ENCODE measurements at places on chromosomes 7 and 10.

DNA sequence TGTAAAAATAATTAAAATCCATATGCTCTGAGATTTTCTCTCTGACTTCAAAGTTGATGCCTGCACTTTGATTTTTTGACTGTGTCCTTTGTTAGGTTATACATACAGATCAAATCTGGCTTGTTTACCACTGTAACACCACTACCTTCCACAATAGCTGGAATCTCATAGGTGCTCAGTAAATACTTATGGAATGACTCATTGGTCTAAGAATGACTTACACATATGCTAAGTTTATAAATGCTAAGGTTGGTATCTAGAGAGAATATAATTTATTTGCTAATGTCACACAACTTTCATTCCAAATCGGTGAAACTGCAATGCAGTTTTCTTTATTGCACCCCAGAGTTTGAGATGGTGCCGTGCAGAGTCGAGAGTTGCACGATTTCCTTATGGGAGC, 578.5 kb downstream of the SH2D4B start:
- no peak for DNase-seq

- DNase-seq: no peak
Measured at GRCh38 chr10:111277661-111278060, 200.8 kb downstream of the ADRA2A start.

DNA sequence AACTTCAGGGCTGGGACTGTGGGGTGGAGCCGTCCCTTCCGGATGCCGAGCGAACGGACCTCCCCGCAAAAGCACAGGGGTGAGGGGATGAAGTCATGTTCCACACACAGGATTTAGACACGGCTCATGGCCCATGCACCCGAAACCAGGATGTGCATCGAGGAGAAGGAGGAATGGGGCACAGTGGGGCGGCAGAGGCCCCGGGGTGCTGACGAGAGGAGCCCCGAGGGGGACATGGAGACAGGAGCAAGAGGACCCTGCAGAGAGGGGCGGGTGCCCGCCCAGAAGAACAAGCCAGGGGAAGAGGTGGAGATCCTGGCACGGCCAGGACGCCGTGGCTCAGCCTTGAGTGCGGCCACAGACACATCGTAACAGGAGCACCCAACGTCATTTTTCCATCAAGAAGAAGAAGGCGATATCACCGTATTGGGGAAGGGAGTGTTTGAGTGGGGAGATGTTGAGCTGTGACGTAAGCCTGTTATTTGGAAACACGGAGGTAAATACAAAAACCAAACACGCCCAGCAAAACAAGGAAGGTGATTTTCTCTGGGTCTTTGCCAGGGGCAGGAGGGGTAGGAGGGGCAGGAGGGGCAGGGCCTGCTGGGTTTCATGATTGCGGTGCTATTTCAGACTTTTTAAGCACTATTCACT, 25.3 kb upstream of the FOXL3 start:
- no peak for DNase-seq

DNA sequence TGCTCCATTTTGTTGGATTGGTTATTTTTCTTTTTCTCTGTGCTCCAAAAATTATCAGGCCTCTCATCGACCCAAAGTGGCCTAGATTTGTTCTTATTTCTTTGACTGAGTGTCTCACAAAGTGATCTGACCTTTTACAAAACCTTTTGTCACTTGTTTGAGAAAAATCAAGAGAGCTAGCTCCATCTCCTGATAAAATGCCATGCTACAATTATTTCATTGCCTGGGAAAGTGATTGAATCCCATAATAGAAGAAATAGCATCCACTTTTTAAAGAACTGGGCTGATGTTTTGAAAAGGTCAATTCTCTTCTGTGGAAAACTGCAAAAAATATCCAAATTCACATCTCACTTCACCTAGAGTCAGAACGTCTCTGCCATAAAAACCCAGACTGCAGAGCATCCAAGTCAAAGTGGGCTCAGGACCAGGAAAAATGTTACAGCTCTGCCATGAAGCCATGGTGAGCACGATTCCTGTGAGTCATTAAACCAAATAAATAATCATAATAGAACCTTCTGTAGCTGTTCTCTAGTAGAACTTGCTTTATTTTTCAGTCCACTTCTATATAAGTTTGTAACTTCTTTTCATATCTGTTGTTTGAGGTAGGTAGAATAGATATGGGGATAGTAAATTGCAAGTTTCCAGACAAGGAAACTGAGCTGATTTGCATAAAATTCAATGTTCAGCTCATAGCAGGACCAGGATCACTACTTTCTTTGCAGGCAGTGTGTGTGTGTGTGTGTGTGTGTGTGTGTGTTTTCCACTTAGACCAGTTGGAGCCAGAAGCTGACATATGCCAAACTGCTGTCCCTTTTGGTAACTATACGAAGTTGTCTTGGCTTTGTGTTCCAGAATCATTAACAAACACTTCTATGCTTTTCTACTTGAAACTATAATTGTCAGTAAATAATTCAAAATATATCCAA, 632.5 kb upstream of the ANKRD30A start:
- no peak for DNase-seq

DNA sequence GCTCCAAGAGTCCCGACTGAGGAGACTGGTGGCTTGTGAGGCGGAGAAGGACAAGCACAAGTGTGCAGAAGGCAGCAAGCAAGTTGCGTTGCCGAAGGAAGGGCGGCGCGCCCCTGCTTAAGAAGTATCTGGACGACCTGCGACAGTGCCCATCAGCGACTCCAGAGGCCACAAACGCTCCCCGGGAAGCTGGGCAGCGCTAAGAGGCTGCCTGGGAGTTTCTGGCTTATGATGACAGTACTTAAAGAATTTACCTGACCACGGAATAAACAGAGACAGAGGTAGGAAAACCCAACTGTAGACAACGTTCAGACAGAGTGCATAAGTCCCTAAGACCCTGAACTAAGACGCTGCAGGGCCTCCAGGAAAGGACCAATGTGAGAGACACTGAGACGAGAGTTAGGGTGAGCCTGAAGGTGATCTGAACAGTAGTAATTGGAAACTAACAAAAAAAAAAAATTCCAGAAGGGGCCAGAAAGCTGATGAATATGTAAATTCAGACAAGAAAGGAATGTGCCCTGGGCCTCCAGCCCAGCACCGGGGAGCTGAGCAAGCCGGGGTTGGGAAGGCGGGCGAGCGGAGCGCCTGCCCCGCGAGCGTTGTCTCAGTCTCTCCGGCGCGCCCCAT, 1.0 kb downstream of the OSBPL3 start:
- no peak for DNase-seq

DNA sequence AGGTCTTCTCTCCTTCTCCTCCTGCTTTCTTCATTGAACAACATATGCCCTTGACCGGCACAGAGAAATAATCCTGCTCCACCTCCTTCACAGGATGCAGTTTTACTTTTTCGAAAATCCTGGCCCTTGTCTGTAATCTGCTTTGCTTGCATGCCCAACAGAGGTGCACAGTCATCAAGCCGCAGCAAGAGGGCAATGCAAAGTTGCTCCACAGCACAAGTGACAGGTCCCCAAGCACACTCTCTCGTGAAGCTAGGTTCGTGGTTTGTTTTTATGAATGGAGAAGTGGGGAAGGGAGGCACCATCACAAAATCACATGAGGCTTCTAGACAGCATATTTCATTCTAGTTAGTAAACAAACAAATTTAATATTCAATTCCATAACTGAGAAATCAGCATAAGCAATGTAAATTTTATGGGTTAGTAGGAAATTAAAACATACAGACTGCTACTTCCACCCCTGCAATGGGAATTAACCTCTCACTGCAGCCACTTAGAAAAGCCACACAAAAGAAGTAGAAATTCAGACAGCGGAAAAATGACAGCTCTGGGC, 178.8 kb downstream of the TPK1 start:
- no peak for DNase-seq

GRCh38 chr7:20991544-20991943, 204.9 kb upstream of the SP8 start:
- no peak for DNase-seq

DNA sequence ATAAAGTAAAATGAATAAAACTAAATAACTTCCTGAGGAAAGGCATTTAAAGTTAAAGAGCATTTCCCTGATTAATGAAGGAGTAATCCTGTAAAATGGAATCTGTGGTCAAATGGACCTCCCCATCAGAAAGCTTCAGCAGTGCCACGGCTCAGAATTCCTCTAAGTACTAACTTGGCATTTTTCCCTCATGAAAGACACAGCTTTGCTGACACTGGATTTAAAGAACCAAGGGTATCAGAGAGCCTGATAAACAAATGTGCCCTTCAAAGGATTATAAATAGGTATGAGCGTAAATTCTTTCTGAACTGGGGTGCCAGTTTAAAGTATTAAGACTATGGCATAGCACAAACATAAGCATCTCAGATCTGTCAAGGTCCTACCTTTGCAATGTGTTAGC, 24.2 kb upstream of the RNF148 start:
- DNase-seq: no peak

- no peak for DNase-seq
Measured at GRCh38 chr7:137130751-137131158, 212.8 kb downstream of the PTN start.

DNA sequence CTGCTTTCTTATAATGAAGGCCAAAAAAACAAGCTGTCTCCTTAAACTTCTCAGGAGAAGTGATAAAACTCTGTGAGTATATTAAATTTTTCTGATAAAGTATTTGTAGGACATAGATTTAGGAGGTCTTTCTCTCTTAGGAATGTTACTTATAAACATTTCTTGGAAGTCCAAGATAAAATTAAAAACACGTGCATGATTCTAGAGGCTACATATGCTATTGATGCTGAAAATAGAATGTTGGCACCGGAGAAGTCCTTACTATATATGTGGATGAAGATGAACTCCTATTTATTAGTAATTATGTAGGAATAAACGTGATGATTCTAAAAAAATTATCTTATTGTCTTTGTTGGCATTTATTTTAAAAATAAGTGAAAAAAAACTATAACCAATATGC, 241.3 kb upstream of the LRRTM3 start:
- DNase-seq: no peak

GRCh38 chr10:61900829-61901792, at the start of gene ARID5B:
ARID5B (plus strand) TSS chr10:61901699; CDS start chr10:61901710, 11 bp downstream.
- peak; percentile 26 for DNase-seq

DNA sequence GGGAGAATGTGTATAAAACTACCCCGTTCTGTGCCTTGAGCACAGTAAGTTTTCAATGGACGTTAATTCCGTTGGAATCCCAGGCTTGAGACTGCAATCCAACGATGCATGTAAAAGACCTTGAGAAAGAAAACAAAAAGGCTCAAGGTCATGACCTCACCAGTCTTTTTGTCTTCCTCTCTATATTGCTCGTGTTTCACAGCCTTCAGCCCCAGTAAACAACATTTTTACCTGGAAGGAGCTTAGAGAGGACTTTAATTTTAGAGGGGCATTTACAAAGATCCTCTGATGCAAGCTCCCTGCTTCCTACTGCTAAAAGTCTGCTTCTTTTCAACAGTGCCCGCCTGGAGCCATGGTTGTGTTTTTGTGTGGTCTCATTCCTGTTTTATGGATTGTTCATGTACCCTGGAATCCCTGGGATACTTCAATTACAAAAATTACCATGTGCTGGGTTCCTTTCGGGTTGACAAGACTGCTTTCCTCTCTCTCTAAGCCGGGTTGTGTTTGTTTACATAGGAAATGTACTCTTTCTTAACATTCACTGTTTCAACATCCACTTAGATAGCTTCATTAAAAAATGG, 320.1 kb upstream of the NFE2L3 start:
- no peak for DNase-seq

GRCh38 chr7:80686576-80686975, 48.1 kb downstream of the CD36 start:
- DNase-seq: no peak

DNA sequence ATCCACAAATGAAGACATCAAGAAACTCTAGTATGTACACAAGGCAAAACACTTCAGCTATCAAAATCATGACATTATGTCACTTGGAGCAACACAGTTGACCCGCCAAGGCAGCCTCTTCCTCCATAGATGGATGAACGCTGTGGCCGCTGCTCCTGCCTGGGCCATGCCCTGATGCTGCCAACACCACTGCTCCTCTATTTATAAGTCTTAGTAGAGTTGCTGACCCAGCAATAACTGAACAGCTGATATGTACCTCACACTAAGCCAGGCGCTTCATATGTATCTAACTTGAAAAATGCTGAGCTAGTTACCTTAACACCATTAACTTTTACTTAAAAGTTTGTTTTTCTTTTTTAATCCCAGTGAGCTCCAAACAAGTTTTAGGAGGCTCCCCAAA, 131.9 kb downstream of the LYZL1 start:
- DNase-seq: no peak

DNA sequence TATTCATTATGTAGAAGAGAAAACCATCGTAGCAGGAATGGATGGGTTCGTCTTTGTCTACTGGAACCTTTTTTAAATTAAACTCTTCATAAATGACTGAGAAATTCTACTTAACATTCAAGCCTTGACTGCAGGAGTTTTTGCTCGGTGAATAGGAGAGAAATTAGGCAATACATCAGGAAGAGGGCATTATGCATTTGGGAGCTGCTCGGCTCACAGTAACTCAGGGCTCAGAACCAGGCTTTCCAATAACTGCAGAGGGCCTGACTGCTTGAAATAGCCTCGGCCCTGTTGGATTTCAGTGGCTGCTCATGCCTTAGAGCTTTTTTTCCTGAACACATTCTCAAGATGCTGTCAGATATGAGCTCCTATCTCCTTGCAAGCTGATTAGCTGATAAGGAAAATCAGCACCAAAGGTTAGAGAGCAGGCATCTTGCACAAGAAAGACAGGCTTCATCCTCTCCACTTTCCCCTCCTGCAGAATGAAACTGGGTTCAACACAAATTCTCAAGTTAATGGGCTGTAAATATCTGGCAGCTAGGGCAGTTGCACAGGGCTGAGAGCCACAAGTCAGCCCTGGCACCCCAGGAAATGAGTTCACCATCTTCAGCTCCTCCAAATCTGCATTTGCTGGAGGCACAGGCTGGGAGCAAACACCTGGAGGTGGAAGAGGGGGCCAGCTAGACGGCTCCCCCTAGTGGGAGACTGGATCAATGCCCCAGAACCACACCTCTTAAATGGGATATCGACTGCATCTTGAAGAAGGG, 24.3 kb downstream of the TECTB start:
- peak; percentile 31 for DNase-seq

GRCh38 chr7:74134117-74134620, 40.0 kb upstream of the EIF4H start:
- DNase-seq: peak; percentile 7

DNA sequence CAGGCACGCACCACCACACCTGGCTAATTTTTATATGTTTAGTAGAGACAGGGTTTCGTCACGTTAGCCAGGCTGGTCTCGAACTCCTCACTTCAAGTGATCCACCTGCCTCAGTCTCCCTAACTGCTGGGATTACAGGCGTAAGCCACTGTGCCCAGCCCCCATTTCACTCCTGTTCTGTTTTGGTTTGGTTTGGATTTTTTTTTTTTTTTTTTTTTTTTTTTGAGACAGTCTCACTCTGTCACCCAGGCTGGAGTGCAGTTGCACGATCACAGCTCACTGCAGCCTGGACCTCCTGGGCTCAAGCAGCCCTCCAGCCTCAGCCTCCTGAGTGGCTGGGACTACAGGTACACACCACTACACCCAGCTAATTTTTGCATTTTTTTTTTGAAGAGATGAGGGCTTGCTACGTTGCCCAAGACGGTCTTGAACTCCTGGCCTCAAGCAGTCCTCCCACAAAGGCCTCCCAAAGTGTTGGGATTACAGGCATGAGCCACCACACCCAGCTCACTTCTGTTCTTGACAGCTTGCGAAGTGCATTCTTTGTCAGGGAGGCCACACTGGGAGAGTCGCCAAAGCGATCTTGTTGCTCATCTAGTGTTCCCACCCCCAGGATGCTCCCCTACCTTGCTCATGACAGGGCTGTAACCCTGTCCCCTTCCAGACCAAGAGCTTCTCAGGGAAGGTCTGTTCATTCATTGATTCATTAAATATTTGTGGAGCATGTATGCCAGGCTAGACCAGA, 229.1 kb downstream of the CUX1 start:
- no peak for DNase-seq

GRCh38 chr10:16828701-16829175, 11.5 kb upstream of the RSU1 start:
- no peak for DNase-seq
